ENCODE measurements at places on chromosomes 1 and 21. TPM values are rescaled to one million over a fixed set of nuclear protein-coding genes. Genes with fewer than 3 reads are reported as not detected.

Gene HMGN1
- polyA plus RNA-seq, result 140 TPM

- H3K4me3 ChIP-seq, result no peak overlapping the region
- H3K4me1 ChIP-seq, result peaks cover 5% of the 10 kb centered on the region
- no peak for DNase-seq
- H3K27me3 ChIP-seq, result no peaks in the 10 kb centered on the region
These were observed 18.8 kb downstream of the KYAT3 start for GRCh38 chr1:88973520-88974137.

Gene LRRC71
- polyA plus RNA-seq, result 0.30 TPM

Gene TSPEAR
- polyA plus RNA-seq, result 1.4 TPM
